ENCODE measurements at places on chromosomes 11 and 22. TPM values are rescaled to one million over a fixed set of nuclear protein-coding genes. Genes with fewer than 3 reads are reported as not detected.

GRCh38 chr22:44460691-44461375, 37.2 kb downstream of the RTL6 start:
- DNase-seq, result no peak

DNA sequence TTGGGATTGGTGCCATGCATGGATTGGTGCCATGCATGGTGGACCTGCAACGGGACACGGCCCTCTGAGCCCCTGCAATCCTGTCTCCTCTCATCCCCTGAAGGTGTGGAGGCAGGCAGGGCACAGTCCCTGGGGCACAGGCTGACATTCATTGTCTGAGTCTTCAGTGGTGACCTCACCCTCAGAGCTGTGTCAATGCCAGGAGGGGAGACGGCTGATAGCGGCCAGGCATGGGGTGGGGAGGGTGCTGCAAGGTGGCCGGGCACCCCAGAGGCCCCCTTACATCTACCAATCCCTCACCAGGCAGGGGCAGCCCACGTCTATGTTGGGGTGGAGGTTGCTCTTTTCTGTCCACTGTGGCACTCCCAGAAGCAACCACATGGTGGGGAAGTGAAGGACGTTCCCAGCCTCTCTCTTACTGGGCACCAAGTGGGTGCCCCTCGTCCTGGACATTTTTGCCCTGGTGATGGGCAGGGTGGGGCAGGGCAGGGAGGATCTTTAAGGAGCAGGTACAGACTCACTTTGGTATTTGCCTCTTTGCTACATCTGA, 47.6 kb downstream of the NECTIN1 start:
- DNase-seq, result no peak

DNA sequence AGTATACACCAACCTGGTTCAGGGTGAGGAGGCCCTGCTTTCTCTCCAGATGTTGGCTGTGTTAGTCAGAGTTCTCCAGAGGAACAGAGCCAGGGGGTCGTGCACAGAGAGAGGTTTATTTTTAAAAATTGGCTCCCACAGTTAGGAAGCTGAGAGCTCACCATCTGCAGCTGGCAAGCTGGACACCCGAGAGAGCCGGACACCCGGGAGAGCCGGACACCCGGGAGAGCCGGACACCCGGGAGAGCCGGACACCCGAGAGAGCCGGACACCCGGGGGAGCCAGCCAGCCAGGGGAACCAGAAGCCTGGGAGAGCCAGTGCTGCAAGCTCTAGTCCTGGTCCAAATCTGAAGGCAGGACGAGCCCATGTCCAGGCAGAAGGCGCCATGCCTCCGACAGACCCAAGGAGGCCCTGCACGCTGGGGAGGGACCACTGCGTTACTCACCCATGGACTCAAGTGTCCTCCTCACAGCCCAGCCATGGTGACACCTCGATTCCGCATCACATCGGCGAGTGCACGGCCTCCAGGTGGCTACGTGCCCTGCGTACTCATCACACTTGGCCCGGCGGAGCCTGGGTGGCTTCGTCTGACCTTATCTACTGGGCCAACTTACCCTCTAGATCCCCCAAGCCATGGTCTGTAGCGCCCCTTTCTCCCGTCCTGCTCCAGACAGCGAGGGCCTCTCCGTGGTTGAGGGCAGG, 99.0 kb downstream of the BRD1 start:
- no peak for DNase-seq

- DNase-seq, result no peak
These were observed 9.1 kb downstream of the PPP6R3 start for GRCh38 chr11:68469642-68470041.

DNA sequence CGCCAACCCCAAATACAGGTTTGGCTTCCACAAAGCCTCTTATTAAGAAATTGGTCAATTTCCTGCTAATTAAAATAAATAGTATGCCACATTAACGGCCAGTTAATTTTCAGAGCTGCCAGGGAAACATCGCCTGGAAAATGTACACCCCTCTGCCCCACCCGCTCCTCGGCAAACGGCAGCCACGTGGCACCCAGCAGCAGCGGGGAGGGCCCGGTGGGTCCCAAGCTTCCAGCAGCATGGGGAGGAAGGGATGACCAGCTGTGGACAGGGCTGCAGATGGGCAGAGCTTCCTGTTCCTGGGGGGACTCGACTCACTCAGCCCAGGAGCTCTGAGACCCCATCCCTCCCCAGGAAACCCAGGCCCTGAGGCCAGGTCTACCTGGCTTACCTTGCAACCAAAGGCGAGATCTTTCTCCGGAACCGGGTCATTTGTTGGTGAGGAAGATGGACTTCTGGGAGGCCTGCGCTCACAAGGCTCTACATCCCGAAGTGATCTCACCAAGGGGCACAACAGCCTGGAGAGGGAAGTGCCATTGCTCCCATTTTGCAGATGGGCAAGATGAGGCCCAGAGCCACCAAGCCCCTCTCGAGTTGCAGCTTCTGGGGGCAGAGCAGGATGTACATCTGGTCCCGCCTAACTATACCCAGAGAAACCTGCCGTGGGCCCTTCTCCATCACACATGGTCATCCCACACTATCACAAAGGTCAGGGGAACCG, 68.3 kb downstream of the IGLL1 start:
- no peak for DNase-seq

GRCh38 chr11:1030086-1030485, 6.4 kb downstream of the MUC6 start:
- no peak for DNase-seq

The CASP5 gene
- total RNA-seq, result not detected
